ENCODE measurements at places on chromosomes 7 and 10. TPM values are rescaled to one million over a fixed set of nuclear protein-coding genes. Genes with fewer than 3 reads are reported as not detected.

NPFFR1 gene
- total RNA-seq: under 0.01 TPM

ZNF488 gene
- total RNA-seq: 0.16 TPM

DNA sequence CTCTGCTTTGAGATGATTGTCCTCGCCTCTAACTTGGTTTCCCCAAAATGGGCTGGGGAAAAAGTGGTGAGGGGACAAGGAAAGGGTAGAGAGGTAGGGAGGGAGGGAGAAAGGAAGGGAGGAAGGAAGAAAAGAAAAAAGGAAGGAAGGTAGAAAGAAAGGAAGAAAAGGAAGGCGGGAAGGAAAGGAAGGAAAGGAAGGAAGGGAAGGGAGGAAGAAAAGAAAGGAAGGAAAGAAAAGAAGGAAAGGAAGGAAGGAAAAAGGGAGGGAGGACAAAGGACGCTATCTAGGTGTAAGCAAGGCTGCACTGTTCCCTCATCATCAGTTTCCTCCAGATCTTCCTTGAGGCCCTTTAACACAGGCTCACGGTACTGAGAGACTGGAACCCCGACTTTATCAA, 2.2 kb downstream of the GNA12 start:
- no peak for DNase-seq
- peaks cover 8% of the 10 kb centered on the region for H3K4me1 ChIP-seq
- H3K27me3 ChIP-seq: no peaks in the 10 kb centered on the region
- no peak overlapping the region for H3K4me3 ChIP-seq
- H3K36me3 ChIP-seq: no peaks in the 10 kb centered on the region

C10orf105 gene
- total RNA-seq: not detected
